ENCODE measurements at places on chromosomes 12 and 14.

GRCh38 chr14:24270537-24271133 is 762 bp downstream of the RABGGTA start:
- DNase-seq, result no peak

GRCh38 chr14:78359581-78359980 is 189.4 kb downstream of the NRXN3 start:
- no peak for DNase-seq

- DNase-seq, result no peak
These were observed 61.1 kb downstream of the PTHLH start for GRCh38 chr12:27911397-27911796.

DNA sequence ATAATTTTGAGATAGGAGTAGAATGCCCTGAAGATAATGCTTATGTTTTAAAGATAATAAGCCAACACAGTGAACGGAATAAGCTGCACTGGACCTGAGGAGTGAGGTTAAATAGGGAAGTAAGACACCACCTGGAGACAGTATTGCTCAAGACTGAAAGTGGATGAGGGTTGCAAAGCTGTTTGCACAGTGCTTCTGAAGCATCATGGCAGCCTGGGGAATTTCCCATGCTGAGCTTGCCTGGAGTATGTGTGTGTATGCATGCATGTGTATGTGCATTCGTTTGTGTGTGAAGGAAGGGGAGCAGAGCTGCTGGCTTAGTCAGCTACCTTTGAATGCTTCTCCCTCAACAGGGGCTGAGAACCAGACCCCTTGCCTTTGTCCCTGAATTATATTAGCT is 35.8 kb downstream of the BHLHE41 start:
- DNase-seq, result no peak

GRCh38 chr14:62697461-62697860 is 347.8 kb downstream of the KCNH5 start:
- DNase-seq, result no peak

- DNase-seq, result no peak
These were observed 1.2 kb upstream of the MAPKAPK5 start for GRCh38 chr12:111840807-111841206.

GRCh38 chr12:69888901-69889300 is 63.9 kb downstream of the MYRFL start:
- no peak for DNase-seq

- DNase-seq, result no peak
These were observed 27.0 kb downstream of the SLCO1C1 start for GRCh38 chr12:20722142-20722541.

DNA sequence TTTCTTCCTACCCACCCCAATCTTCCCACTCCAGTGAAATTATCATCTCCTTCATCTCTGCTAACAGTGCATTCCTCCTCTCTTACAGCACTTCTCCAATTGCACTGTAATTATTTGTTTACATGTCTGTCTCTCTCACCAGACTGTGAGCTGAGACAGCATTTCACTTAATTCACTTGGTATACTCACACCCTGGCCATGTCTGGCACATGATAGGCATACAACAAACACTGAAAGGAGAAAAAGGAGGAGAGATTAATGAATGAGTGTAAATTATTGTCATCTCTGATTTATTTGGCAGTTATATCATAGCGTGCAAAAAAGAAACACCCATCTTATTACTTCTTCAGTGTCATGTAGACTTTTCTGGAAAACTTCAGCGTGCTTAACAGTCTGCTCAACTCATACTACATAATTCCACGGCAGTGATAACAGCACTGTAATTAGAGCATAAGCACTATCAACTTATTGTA is 452.3 kb downstream of the ADAMTS20 start:
- DNase-seq, result no peak

DNA sequence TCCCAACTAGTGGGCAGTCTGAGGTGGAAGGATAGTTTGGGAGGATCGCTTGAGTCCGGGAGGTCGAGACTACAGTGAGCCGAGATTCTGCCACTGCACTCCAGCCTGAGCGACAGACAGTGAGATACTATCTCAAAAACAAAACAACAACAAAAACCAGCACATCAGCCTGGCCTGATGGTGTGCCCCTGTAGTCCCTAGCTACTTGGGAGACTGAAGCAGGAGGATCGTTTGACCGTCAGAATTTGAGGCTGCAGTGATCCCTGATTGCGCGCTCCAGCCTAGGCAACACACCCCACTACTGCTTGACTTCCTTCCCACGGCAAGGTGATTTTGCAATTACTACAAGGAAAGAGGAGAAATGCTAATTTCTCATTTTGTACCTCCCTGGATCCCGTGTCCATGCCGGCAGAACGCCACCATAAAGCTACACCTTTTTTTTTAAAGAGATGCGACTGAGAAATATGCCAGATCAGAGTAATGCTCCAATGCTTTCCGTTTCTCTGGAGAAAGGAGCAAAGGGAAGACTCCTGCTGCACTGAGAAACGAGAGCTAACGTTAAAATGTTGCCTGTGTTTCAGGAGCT is 672 bp upstream of the SCFD1 start:
- no peak for DNase-seq

DNA sequence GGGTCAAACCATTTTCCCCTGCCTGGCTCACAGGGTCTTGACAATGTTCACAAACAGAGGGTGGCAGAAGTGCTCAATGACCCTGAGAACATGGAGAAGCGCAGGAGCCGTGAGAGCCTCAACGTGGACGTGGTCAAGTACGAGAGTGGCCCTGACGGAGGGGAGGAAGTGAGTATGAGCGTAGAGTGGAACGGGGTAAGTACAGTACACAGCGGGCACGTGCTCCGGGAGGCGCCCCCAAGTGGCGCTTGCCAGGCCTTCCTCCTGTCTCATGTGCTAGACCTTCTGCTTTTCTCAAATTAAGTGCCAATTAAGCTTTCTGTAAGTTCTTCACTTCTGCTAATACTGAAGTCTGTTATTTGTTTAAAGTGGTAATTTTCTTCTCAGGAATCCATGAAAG is 35.9 kb downstream of the XRCC3 start:
- no peak for DNase-seq

- no peak for DNase-seq
These were observed 24.3 kb upstream of the TMEM106C start for GRCh38 chr12:47939009-47939601.

DNA sequence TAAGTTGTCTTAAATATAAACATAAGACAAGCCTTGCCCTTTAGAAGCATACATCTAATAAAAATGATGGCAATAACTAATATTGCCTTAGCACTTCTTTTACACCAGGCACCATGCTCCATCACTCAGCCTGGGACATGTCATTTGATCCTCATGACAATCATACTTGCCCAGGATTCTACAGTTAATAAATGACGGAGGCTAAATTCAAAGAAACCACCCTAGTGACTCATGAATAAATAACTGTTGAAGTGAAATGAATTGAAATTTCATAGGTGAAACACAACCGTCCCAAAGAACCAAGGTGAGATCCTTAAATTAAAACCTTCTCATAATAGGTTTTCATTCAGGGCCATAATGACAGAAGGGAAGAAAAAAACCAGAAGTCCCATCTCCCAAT is 89.5 kb downstream of the GRIN2B start:
- DNase-seq, result no peak

DNA sequence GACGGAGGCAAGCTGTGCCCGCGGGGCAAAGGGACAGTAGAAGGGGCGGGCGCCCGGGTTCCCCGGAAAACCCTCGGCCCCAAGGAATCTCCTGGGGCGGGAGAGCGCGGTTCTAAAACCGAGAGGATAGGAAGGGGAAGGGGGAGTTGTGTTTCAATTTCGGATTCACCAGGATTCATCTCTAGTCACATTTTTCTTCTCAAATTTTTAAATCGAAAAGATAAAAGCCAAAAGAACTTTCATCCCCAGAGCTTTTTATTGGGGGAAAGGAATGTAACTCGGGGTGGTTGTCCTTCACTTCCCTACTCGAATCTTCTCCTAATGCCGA is 1.4 kb downstream of the BMP4 start:
- no peak for DNase-seq

GRCh38 chr12:9331218-9331626 is 123.0 kb upstream of the PZP start:
- peak; percentile 61 for DNase-seq

GRCh38 chr12:110921262-110921661 is 883 bp upstream of the MYL2 start:
- DNase-seq, result no peak

- no peak for DNase-seq
These were observed 193.3 kb upstream of the CCND2 start for GRCh38 chr12:4080213-4080612.

GRCh38 chr14:34436118-34436905 is 25.7 kb downstream of the SPTSSA start:
- DNase-seq, result no peak

GRCh38 chr12:94434171-94434570 is 25.5 kb downstream of the CEP83 start:
- no peak for DNase-seq

GRCh38 chr12:58247633-58248032 is 306.3 kb downstream of the ATP23 start:
- DNase-seq, result no peak

DNA sequence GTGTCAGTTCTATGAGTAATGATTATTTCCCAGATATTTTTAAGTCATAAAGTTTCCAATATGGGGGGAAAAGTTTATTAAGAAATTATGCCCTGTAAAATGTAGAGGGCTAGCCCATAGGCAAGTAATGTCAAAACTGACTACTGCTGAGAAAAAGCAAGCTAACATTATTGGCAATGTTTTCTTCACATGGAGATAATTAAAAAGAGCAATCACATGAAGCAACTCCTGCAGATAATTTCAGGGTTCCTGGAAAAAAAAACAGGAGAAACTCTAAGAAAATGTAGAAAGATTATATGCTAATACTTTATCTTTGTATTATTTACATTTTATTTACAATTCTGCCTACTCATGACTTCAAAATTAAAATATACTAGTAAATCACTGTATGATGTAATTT is 39.8 kb downstream of the PPP1R12A start:
- no peak for DNase-seq

- DNase-seq, result no peak
These were observed 1.8 kb downstream of the C1R start for GRCh38 chr12:7090222-7090998.

DNA sequence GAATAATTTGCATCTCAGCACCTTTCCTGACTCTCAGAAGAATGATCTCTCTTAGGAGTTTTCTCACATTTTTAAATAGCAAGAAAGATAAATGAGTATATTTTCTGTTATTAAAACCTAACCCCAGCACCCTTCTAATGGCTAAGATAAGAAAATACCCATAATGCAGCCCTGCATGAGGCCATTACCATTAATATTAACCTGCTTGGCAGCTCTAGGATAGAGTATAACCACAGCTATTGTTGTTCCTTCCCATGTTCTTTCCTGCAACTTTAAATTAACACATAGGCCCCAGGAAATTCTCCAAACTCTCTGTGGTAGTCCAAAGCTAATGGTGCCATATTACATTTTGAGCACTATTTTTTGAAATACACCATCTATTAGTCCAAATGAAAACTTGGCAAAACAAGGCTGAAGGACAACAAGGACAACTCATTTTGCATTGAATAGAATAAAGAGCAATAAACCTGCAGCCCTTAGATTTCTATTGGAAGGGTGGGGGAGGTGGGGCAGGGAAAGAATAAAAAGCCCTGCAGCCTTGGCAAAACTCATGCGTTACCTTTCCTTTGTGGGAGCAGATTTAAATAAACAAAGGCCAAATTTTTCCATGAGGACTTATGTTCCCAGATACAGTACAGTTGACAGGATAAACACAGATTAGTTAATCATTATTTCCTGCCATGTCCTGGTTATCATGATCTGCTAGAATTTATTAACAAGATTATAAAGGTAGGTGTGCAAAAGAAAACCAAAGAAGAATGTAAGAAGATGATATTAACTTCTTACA is 46.9 kb downstream of the BTG1 start:
- peak; percentile 32 for DNase-seq

GRCh38 chr12:104631867-104632266 is 175.1 kb downstream of the CHST11 start:
- no peak for DNase-seq

DNA sequence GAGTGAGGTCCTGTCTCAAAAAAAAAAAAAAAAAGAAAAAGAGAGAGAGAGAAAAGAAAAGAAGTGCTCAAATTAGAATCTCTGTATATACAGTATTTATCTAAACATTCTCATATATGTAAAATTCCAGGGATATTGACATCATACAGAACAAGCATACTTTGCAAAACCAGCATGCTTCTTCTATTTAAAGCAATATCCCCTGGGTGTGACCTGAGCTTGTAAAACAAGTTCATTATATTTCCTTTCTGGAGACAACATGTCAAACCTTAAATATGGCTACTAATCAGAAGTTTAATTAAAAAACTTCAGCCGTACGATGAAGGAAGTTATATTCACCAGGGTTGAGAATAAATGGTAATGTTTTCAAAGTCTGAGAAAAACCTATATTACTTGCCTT is 175.8 kb upstream of the HMGA2 start:
- no peak for DNase-seq

DNA sequence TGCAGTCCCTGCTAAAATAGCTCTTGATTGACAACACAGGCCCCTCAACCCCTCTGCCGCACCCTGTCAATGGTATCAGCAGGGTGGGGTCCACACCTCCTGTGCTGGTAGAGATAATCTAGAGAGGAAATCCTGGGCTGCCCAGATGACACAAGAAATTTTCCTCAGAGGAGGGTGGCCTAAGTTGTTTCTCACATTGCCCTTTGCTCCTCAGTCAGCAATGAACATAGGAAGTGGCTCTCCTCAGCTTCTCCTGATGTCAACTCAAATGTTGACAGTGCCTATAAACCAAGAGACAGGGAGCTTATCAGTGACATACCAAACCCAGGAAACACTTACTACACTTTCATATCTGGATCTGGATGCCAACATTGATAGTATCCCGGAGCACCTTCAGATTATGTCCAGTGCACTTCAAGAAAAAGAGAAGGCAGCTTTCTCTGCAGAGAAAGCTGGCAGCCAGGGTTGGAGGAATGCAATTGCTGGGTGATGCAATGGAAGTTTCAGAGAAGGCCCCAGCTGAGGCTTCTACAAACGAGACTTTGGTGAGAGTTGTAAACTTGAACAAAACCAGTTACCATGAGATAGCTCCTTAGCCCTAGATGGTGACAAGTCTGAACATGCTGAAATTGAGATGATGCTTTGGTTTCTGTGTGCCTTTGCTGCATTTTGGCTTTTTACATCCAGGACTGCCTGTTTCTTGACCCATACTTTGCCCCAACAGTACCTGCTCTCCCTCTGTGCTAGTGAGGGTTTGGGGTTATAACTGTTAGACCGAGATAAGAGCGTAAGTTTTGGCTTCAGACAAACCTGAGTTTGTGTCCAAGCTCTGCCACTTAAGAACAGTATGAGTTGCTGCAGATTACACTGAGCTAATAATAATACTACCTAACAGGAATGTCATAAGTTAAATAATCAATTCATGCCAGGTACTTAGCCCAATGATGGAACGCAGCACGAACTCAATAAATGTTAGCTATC is 183.5 kb downstream of the NUAK1 start:
- DNase-seq, result no peak

Measured in NCI-H774 (cell line).